ENCODE measurements at places on chromosomes 12 and 14. TPM values are rescaled to one million over a fixed set of nuclear protein-coding genes. Genes with fewer than 3 reads are reported as not detected.

KMT2D gene
- total RNA-seq = 38.4 TPM

RILPL1 gene
- 4.9 TPM for total RNA-seq

GRCh38 chr14:73136387-73137225, at the start of gene PSEN1:
TSS of gene PSEN1 (plus strand) at chr14:73136507. CDS start at chr14:73148020, 11,513 bp downstream.
- H3K27me3 ChIP-seq = no peaks in the 10 kb centered on the region
- peak within 1 kb of the TSS; percentile 86 for H3K27ac ChIP-seq
- H3K4me3 ChIP-seq = peak within 1 kb of the TSS; percentile 83
- peaks cover 19% of the 10 kb centered on the region for H3K4me1 ChIP-seq
- no peaks in the 10 kb centered on the region for H3K36me3 ChIP-seq

GRCh38 chr12:85617307-85618091, 218.7 kb downstream of the RASSF9 start:
- H3K27ac ChIP-seq = no peak overlapping the region
- no peak for DNase-seq
- H3K36me3 ChIP-seq = no peaks in the 10 kb centered on the region
- H3K4me1 ChIP-seq = peaks cover 7% of the 10 kb centered on the region
- H3K4me3 ChIP-seq = no peak overlapping the region

GRCh38 chr14:22079766-22080165, 406.1 kb upstream of the OR4E1 start:
- no peaks in the 10 kb centered on the region for H3K36me3 ChIP-seq
- H3K27ac ChIP-seq = no peak overlapping the region
- H3K4me3 ChIP-seq = no peak overlapping the region
- no peaks in the 10 kb centered on the region for H3K4me1 ChIP-seq
- no peaks in the 10 kb centered on the region for H3K27me3 ChIP-seq

MIPOL1 gene
- 8.6 TPM for total RNA-seq

CCND2 gene
- total RNA-seq = 88.7 TPM

DNA sequence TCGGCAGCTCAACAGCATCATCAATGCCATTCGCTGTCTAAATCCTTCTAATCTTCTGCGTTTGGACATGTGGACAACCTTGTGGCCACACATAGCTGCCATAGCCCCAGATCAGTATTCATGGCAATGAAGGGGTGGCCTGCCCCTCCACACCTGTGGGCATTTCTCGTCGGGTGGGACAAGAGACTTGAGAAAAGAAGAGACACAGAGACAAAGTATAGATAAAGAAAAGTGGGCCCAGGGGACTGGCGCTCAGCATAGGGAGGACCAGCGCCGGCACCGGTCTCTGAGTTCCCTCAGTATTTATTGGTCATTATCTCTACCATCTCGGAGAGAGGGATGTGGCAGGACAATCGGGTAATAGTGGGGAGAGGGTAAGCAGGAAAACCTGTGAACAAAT, 42.3 kb downstream of the MAGOHB start:
- no peak overlapping the region for H3K4me3 ChIP-seq
- peaks cover 2% of the 10 kb centered on the region for H3K27me3 ChIP-seq
- no peak for DNase-seq
- no peaks in the 10 kb centered on the region for H3K36me3 ChIP-seq

DNA sequence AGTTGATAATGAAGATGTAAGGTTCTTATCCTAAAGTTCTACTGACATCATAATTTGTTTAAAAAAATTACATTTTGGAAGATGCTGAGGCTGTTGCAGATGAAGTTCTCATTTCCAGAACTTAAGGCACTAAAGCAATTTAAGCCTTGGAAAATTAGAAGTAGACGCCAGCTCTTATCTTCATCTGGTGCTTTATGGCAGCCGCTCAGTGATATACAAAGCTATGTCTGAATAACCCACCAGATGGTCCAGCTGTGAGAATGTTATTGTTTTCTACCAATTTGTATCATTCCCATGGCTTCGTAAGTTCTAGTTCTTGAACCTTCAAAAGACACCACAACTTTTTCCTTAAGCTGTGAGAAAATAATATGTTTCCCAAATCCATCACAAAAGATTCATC, 212.1 kb upstream of the ARID2 start:
- H3K4me3 ChIP-seq = no peak overlapping the region
- DNase-seq = no peak
- H3K27me3 ChIP-seq = no peaks in the 10 kb centered on the region
- H3K36me3 ChIP-seq = no peaks in the 10 kb centered on the region
- no peak overlapping the region for H3K27ac ChIP-seq

DNA sequence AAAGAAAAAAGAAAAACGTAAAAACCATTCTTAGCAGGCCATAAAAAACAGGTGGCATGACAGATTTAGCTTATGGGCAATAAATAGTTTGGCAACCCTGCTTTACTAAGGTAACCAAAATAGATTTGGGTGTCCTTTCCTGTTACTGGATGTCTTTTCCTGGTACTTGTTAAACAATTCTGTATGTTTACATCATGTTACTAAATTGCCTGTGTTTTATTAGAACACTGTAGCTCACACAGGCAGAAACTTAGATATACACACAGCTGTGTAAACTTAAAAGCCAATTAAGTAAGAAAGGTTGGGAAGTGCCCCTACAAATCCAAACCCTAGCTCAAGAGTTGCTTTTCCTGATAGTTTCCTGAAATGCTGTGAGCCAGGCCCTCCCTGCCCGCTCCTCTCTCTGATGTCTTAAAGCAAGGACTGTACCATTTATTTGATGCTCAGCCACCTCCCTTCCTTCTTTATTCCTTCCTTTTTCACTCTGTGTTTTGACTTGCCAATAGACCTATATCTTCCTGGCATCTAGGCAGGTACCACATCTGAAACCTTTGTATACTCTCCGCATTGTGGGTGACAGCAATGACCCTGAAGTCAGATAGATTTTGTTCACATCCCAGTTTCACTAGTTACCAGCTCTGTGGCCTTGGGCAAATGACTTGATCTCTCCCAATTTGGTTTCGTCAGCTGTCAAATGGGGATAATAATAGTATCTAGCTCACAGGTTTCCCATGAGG, 3.7 kb upstream of the CAMKK2 start:
- no peak overlapping the region for H3K27ac ChIP-seq
- H3K27me3 ChIP-seq = no peaks in the 10 kb centered on the region
- H3K4me1 ChIP-seq = peaks cover 22% of the 10 kb centered on the region
- no peak overlapping the region for H3K4me3 ChIP-seq
- no peaks in the 10 kb centered on the region for H3K36me3 ChIP-seq

GRCh38 chr12:30810918-30811317, 56.2 kb upstream of the CAPRIN2 start:
- no peak overlapping the region for H3K4me3 ChIP-seq
- H3K27ac ChIP-seq = no peak overlapping the region
- H3K27me3 ChIP-seq = no peaks in the 10 kb centered on the region
- no peaks in the 10 kb centered on the region for H3K36me3 ChIP-seq
- DNase-seq = no peak

GRCh38 chr12:113826805-113827538, 139.2 kb downstream of the RBM19 start:
- no peaks in the 10 kb centered on the region for H3K36me3 ChIP-seq
- H3K4me3 ChIP-seq = no peak overlapping the region
- no peaks in the 10 kb centered on the region for H3K4me1 ChIP-seq
- no peak overlapping the region for H3K27ac ChIP-seq

GRCh38 chr12:87866578-87867292, 162.5 kb downstream of the C12orf50 start:
- no peak for DNase-seq
- no peak overlapping the region for H3K27ac ChIP-seq
- H3K4me1 ChIP-seq = no peaks in the 10 kb centered on the region
- no peak overlapping the region for H3K4me3 ChIP-seq

- H3K36me3 ChIP-seq = no peaks in the 10 kb centered on the region
- no peak overlapping the region for H3K4me3 ChIP-seq
- no peaks in the 10 kb centered on the region for H3K27me3 ChIP-seq
- H3K4me1 ChIP-seq = peaks cover 21% of the 10 kb centered on the region
- H3K27ac ChIP-seq = no peak overlapping the region
- DNase-seq = no peak
Measured at GRCh38 chr12:103807561-103808238, 33.3 kb downstream of the NT5DC3 start.

OR9K2 gene
- total RNA-seq = not detected

VCPKMT gene
- 2.0 TPM for total RNA-seq

C12orf54 gene
- not detected for total RNA-seq

RPAP3 gene
- total RNA-seq = 6.9 TPM

GRCh38 chr14:92844204-92844603, 50.1 kb downstream of the GOLGA5 start:
- no peak for DNase-seq
- H3K4me3 ChIP-seq = no peak overlapping the region
- H3K27me3 ChIP-seq = no peaks in the 10 kb centered on the region
- H3K4me1 ChIP-seq = peaks cover 32% of the 10 kb centered on the region
- no peaks in the 10 kb centered on the region for H3K36me3 ChIP-seq

GRCh38 chr14:71645656-71646055, 286.6 kb upstream of the RGS6 start:
- peaks cover 12% of the 10 kb centered on the region for H3K4me1 ChIP-seq
- no peaks in the 10 kb centered on the region for H3K36me3 ChIP-seq
- H3K4me3 ChIP-seq = no peak overlapping the region
- no peaks in the 10 kb centered on the region for H3K27me3 ChIP-seq

ALDH2 gene
- 48.8 TPM for total RNA-seq

KRT80 gene
- total RNA-seq = 11.9 TPM

NOVA1 gene
- 0.78 TPM for total RNA-seq

DNA sequence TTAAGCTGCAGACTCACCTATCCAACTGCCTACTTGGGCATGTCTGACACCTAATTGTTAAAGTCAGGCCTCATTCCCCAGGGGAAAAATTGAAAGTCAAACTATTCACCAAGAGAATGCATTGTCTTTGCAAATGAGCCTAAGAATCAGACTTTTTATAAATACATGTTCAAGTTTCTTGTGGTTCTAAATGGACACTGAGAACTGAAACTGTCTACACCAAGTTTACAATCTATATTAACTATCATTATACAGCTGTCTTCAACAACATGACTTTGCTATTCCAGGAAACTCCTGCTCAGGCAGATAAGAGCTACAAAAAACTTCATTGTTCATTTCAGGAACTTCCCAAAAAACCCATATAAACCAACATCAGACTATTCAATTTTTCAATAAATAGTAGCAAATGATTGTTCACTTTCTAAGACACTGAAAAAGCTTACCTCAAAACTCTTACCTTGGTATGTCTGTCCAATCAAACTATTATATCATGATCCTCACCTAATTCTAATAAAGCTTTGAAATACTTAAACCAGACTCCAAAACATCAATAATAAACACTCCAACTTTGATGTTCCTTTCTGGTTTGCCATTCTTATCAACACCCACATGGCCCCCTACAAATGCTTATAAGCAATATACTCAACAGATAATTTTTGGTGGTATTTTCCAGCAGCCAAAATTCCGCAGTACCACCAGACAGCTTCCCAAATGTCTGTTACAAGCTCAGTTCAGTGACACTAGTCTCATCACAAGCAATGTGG, 24.2 kb downstream of the CDK17 start:
- H3K4me3 ChIP-seq = no peak overlapping the region
- peaks cover 35% of the 10 kb centered on the region for H3K4me1 ChIP-seq
- H3K27ac ChIP-seq = no peak overlapping the region

GRCh38 chr12:111673503-111673902, 12.3 kb downstream of the BRAP start:
- DNase-seq = no peak
- no peaks in the 10 kb centered on the region for H3K27me3 ChIP-seq
- no peaks in the 10 kb centered on the region for H3K4me1 ChIP-seq

GRCh38 chr14:44898551-44898950, 63.2 kb downstream of the KLHL28 start:
- H3K27ac ChIP-seq = no peak overlapping the region
- no peaks in the 10 kb centered on the region for H3K36me3 ChIP-seq
- H3K4me1 ChIP-seq = peaks cover 6% of the 10 kb centered on the region
- H3K27me3 ChIP-seq = no peaks in the 10 kb centered on the region

GRCh38 chr12:51601241-51601640, 10.2 kb downstream of the SCN8A start:
- no peaks in the 10 kb centered on the region for H3K27me3 ChIP-seq
- no peak for DNase-seq
- no peak overlapping the region for H3K27ac ChIP-seq
- no peaks in the 10 kb centered on the region for H3K4me1 ChIP-seq

DNA sequence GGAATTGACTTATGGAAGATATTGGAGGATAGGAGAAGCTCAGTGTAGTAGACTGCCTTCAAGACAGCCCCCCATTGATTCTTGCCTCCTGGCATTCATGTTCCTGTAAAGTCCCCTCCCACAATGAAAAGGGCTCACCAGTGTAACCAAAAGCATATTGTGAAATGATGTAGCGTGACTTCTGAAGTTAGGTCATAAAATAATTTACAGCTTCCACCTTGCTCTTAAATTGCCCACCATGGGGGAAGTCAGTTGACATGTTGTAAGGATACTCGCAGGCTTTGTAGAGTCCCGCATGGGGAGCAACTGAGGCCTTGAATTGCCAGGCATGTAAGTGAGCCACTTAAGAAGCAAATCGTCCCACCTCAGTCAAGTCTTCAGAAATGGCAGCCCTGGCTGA, 25.1 kb downstream of the GTSF1 start:
- no peak overlapping the region for H3K27ac ChIP-seq
- H3K4me3 ChIP-seq = no peak overlapping the region
- H3K36me3 ChIP-seq = no peaks in the 10 kb centered on the region
- no peaks in the 10 kb centered on the region for H3K27me3 ChIP-seq
- DNase-seq = no peak

FSCB gene
- under 0.01 TPM for total RNA-seq

SLC16A7 gene
- 36.8 TPM for total RNA-seq

All from body of pancreas (tissue), 4 donors.